Activated naive CD4-positive, alpha-beta T cell (primary cell): ENCODE measurements at places on chromosomes 2 and 18.

DNA sequence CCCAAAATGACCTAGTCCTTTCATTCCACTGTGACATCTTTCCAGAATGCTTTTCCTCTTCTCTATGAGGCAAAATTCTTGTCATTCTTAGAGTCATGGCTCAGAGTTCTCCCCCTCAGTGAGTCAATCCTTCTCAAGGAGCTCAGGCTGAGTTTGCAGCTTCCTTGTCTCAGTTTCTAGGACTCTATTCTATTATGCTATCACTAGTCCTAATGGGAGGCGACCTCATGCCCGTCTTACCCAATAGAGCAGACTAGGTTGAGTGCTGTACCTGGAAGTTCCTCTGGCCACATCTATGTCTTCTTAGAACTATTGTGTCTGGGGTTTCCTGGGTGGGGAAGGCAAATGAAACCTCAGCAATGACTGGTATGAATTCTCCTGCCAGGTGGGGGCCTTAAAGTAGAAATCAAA lies 51.5 kb downstream of the HAUS1 start:
- no peak for DNase-seq

- no peak for DNase-seq
Measured at GRCh38 chr18:32910694-32911296, 138.0 kb upstream of the KLHL14 start.

DNA sequence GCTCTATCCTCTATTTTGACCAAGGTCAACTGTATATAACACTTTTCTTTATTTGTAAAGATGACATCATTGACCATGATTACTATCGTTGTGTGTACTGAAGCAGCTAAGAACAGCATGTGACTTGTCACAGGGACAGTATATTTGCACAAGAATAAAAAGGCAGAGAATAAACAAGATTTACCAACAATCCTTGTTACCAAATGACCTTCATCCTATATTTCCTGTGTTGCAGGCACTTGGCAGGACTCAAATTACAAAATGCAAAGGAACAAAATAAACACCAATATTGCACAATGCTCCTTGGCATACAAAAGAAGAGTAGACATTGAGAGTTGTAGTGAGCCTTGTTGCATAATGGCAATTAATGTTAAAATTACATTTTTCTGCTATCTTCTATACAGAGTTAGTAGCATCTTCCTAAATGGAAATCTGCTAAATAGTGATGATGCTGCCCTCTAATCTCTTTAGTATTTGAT lies 61.8 kb downstream of the RFTN2 start:
- DNase-seq: no peak

GRCh38 chr2:197232010-197232409 lies 78.6 kb downstream of the ANKRD44 start:
- DNase-seq: no peak
